ENCODE measurements at places on chromosomes 2 and 18.

DNA sequence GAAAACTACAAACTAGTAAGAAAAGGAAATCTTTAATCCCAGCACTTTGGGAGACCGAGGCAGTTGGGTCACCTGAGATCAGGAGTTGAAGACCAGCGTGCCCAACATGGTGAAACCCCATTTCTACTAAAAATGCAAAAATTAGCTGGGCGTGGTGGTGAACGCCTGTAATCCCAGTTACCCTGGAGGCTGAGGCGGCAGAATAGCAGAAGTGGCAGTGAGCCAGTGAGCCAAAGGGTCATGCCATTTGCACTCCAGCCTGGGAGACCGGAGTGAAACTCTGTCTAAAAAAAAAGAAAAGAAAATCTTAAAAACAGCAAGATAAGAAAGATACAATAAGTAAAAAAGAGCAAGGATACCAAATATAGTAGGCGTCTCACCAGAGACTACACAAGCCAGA lies 502.9 kb upstream of the ID2 start:
- DNase-seq: no peak

DNA sequence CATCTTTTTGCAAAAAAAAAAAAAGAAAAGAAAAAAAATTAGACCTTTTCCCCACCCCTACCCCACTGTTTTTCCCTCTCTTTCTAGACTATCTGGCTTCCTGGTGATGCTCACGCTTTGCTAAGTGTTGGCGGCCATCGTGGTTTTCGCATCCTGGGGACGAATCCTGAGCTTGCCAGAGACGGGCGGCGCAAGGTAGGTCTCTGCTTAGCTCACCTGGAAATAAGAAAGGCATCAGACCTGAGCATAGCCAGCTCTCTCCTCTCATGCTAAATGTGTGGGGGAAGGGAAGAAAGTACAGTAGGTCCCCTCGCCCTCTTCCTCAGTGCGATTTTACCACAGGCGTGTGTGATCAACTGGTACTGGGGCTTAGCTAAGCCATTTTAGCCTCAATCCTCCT lies 90.5 kb downstream of the KLHL29 start:
- DNase-seq: no peak

DNA sequence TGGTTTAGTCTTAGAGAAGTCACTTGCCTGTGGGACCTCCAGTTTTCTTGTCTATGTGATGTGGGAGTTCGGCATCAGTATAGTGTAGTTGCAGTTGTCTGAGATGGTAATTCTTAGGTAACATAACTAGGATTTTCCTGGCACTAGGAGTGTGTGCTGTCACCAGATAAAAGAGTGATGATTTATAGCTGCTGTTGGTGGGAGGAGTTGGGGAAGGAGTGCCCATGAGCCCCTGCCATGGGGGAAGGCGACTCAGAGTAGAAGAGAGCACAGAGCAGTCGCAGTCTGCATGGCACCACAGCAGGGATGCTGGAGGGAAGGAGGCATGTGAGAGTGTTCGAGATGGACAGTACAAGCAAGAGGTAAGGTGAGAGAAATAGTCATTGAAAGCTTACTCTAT lies 38.7 kb downstream of the ATP9B start:
- no peak for DNase-seq

- DNase-seq: no peak
Measured at GRCh38 chr2:48043131-48043700, 136.9 kb upstream of the FBXO11 start.

DNA sequence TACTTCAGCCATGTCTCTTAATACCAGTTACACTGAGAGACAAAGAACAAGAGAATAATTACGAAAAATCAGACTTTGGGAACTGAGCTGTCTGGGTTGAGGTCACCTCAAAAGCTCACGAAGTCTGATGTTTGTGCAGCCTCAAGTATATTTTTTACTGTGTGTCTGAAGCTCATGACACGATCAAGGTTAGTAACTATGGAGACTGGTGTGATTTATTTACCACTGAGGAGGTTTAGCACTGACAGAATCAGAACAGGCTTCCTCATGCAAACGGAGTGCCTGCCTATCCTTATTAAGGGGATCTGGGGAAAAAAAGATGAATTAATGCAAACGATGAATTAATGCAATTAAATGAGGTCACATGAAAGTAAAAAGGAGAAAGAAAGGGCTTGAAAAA lies 61.1 kb upstream of the RAPH1 start:
- no peak for DNase-seq

- DNase-seq: no peak
Measured at GRCh38 chr2:109009920-109010610, 21.0 kb upstream of the EDAR start.

- DNase-seq: no peak
Measured at GRCh38 chr2:173291412-173291811, 63.3 kb upstream of the CDCA7 start.

DNA sequence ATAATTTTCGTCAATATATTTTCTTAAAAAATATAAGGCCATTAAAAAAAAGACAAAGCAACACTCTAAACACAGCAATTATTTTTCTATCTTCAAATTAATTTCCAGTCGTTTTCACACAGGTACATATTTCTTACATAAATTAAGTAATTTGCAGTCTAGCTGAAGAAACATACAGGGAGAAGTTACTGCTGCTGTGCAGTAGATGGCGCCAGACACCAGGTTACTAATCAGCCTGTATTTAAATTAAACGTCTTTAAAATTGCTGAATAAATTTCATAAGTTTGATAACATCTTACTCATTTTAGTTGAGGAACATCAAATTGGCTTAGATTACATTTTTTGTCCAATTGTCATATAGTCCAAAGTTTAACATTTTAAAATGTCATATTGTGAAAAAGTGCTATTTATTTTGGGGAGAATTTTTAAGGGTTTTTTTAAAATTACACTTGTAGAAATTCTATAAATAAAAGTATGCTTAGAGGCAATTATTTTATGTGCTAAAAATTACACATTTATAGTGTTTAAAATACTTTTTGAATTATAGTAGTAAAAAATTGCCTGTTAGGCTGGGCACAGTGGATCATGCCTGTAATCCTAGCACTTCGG lies 88.4 kb downstream of the PMAIP1 start:
- no peak for DNase-seq

DNA sequence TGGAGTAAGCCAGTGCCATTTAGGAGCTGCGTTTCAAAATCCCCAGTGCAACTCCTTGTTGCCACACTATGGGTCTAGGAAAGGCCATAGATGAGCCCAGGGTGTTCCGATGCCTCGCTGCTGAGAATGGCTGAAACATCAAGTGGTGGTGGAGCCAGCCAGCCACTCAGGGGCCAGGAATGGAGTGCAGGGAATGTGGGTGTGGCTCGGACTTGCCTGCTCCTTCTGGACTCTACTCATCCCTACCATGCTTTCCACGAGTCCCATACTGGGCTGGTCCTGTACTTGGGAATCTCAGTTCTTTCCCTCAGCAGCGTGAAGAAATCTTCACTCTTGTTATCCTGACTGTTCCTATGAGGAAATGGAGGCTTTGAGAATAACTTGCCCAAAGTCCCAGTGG lies 143.5 kb downstream of the INSIG2 start:
- DNase-seq: no peak

DNA sequence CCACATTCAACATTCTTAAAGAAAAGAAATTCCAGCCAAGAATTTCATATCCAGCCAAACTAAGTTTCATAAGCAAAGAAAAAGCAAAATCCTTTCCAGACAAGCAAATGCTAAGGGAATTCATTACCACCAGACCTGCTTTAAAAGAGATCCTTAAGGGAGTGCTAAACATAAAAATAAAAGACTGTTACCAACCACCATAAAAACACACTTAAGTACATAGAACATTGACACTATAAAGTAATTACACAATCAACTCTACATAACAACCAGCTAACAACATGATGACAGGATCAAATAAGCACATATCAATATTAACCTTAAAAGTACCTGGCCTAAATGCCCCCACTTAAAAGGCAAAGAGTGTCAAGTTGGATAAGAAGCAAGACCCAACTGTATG lies 153.5 kb downstream of the FTCDNL1 start:
- no peak for DNase-seq

DNA sequence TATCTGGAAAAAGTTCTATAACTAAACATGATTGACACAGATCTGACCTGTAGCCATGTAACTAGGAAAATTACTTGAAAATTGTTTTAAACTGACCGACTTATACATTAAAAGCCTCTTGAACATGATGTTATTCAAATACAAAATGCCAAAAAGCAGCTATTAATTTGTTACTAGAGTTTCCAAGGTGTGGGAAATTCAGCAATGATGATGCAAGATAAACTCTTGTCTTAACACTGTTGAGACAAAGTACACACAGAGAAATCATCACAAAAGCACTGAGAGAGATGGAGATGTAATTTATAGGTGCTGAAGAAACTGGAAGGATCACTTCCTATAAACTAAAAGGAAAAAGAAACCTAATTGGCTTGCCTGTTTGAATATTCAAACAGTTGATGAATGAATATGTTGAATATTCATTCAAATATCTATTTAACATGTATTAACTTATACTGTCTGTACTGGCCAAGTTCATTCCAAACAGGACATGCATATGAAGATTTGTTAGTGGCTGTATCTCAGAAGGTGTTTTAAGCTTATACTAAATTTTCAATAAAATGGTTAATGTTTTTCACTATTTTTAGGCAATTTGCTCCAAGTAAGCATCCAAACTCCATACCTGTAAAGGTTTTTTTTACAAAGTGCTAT lies 34.6 kb upstream of the WDR75 start:
- no peak for DNase-seq

- no peak for DNase-seq
Measured at GRCh38 chr2:241559323-241560161, 997 bp downstream of the BOK start.

GRCh38 chr2:224029876-224030275 lies 9.2 kb downstream of the SERPINE2 start:
- DNase-seq: no peak

DNA sequence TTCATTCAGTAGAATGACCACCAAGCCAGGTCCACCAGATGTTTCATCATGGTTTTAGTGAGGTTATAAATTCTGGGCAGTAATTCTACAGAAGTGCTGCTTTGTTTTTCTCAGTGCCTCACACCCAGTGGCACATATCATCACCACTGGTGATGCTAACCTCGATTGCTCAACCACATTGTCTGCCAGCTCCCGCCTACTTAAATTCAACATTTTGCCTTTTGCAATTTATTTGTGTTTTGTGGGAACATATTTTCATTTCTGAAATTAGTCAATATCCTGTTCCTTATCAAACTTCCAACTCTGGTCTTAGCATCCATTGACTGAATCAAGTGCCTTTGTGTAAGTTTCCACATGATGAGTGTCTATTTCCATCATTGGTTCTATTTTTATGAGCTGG lies 62.3 kb upstream of the TMEM178A start:
- no peak for DNase-seq

GRCh38 chr2:188326669-188327301 lies 35.1 kb downstream of the GULP1 start:
- DNase-seq: no peak

- no peak for DNase-seq
Measured at GRCh38 chr18:55387139-55387984, 200.6 kb downstream of the TCF4 start.

GRCh38 chr2:180604077-180604476 lies 376.3 kb upstream of the UBE2E3 start:
- no peak for DNase-seq

GRCh38 chr18:48801728-48802542 lies 148.8 kb downstream of the SMAD7 start:
- no peak for DNase-seq

DNA sequence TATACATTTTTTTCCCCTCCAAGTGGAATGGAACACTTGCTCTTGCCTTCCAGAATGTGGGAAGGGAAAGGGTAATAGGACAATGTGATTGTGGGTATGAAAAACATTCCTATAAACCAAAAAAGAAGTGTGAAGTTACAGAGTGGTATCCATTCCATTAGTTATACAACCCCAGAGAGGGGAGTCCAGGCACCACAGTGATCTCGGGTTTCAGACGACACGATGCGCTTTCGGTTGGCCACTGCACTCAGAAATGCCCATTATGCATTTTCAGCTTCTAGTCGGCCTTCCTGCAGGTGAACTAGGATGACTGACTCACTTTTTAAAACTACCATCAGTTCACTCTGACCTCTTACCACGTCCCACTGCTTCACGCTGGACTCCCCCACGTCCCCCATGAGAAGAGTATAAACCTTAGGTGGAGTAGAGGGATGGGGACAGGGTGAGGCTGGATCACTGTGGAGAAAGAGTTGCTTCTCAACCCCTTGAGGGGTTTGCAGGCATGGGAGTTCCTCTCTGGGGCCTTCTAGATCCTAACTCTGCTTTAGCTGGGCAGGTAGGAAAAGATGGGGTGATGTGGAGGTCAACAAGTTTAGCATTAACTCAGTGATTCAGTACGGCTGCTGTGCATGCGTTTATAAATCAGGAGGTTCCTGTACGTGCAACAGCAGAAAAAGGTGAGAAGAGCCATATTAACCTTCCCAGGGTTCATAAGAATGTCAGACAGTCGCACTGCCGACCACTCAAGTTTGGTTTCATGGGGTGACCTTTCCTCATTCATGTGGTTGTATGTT lies 50.5 kb downstream of the ZNF532 start:
- no peak for DNase-seq

DNA sequence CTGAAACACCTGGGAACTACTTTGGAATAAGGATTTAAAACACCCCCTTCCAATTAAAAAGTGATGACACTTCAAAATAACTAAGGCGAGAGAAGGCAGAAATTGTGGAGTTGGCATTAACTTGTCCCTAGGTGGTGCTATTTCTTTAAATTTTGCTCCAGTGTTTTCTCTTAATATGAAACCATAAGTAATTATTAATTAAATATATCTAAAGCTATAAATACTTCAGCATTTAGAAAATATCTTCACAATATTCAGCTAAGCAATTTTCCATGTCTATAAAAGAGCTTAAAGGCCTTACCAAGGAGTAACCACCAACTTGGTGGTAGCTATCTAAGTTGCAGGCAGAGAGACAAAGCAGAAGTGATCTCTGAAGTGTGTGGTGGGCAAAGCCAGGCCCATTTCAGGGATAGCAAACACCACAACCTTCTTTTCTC lies 186.8 kb upstream of the PGAP1 start:
- DNase-seq: no peak

DNA sequence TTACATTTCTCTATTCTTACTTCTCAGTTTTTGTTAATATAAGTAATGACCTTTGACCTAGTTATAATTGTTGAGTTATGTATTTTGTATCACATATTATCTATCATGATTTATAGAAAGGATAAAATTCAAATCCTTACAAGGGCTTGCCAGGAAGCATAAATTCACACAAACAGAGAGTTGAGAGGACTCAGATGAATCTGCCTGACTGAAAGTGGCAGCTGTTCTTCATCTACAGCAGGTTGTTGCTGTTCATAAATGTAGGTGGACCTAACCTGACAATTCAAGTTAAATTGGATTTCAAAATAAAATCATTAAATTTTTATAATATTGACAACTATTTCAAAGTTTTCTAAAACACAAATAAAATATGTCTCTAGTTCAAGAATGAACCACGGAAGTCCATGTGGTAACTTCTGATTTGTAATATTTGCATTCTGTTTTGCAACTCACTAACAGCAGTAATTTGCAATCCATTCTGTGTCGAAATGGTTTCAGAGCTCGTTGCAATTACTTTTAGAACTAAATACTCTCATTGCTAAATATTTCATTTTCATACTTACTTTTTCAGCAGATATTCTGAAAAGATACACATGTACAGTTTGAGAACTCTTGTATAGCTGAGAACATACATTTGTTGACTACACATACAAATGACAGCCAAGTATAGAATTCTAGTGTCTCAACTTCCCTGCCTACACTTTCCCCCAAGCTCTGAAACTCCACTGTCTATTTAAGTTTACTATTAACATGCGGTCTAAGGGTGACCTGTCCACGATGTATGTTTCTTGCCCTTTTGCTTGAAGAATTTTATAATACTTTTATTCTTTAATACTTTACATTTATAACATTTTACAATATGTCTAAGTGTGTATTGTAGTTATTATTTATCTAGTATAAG lies 25.7 kb downstream of the SCN7A start:
- no peak for DNase-seq

- no peak for DNase-seq
Measured at GRCh38 chr2:28291811-28292440, 100.7 kb upstream of the FOSL2 start.
